Activated CD8-positive, alpha-beta T cell treated with anti-CD3 and anti-CD28 coated beads, Interleukin-2, amount 10 ng/mL, durations not matched to agents 7 days and 5 days (primary cell): ENCODE measurements at places on chromosomes 7 and 10. TPM values are rescaled to one million over a fixed set of nuclear protein-coding genes. Genes with fewer than 3 reads are reported as not detected.

GRCh38 chr7:126657137-126657536 is 595.6 kb downstream of the GRM8 start:
- no peaks in the 10 kb centered on the region for H3K4me1 ChIP-seq
- H3K36me3 ChIP-seq, result no peaks in the 10 kb centered on the region
- no peak for DNase-seq
- H3K27ac ChIP-seq, result no peak overlapping the region
- H3K4me3 ChIP-seq, result no peak overlapping the region
- H3K27me3 ChIP-seq, result no peaks in the 10 kb centered on the region

DNA sequence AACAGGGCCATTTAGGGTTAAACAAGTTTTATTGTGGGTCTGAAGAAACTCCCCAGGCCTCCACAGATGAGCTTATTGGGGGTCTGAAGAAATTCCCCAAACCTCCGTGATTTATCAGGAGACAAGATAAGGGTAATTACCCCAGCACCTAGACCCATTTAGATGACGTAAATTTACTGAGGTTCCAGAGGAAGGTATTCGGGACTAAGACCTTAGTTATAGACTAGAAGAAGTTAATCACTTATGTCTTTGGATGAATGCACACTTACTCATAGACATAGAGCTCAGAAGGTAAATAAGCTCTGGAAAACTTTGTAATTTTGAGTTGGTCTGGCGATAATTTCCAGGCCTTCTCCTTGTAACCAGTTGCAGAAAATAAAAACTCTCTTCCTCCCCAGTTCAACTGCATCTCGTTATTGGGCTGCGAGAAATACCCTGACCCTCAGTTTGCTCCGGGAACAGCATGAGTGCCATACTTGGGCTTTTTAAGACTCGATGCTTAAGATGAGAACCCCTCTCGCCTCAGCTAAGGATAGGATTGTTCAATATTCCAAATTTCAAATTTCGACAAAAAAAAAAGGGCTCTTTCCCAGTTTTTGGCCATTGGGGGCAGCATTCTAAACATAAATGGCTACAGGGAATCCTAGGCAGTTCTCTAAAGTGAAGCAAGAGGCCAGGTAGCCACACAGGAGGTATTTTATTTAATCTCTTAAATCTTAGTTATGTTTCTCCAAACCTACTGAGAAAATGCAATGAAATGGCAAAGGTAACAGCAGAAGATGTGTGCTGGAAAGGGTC is 74.7 kb upstream of the PFKP start:
- peaks cover 2% of the 10 kb centered on the region for H3K27me3 ChIP-seq
- no peak overlapping the region for H3K4me3 ChIP-seq
- H3K36me3 ChIP-seq, result no peaks in the 10 kb centered on the region

DNA sequence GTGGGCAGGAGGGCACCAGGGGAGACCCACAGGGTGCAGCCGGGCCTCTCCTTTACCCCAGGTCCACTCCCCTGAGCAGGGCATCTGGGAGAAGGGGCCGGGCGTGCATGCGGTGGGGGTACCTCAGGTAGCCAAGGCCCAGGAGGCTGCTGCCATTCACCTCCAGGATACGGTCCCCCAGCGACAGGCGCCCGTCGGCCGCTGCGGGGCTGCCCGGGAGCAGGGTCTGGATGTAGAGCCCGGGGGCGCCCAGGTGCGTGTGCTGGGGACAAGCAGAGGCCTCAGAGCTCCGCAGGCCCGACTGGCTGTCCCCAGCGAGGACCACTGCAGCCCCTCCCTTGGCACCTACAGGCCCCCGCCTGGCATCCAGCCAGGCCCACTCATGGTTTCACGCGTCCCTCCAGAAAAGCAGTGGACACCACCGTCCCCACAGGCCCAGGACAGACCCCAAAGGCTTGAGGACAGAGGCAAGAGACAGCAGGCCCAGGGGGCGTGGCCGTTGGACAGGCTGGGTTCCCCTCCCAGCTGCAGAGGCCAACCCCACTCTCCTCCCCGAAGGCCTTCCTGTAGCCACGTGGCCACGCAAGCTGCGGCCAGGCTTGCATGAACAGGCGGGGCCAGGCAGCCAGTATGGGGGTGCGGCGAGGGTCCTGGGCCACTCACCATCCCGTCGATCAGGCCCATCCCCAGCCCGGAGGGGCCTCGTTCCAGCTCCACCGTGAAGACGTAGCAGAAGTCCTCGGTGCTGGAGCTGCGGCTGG is 24.3 kb downstream of the AP5Z1 start:
- peaks cover 3% of the 10 kb centered on the region for H3K36me3 ChIP-seq
- DNase-seq, result no peak
- H3K27me3 ChIP-seq, result no peaks in the 10 kb centered on the region
- H3K4me3 ChIP-seq, result no peak overlapping the region

- no peak for DNase-seq
- no peak overlapping the region for H3K4me3 ChIP-seq
- H3K27ac ChIP-seq, result no peak overlapping the region
- H3K27me3 ChIP-seq, result peaks cover 9% of the 10 kb centered on the region
- H3K4me1 ChIP-seq, result no peaks in the 10 kb centered on the region
These were observed 309.4 kb upstream of the ZNF32 start for GRCh38 chr10:43958071-43958432.

The PDGFA gene
- 0.50 TPM for total RNA-seq

The DENND2A gene
- not detected for total RNA-seq
